NCI-H1694 treated with DMSO at 0.1 percent for 48 hours (cell line): ENCODE measurements at places on chromosomes 12 and 14.

GRCh38 chr12:68281322-68282077 is 28.1 kb upstream of the IL22 start:
- no peak for DNase-seq

- DNase-seq: no peak
These were observed 75.5 kb downstream of the TMEM116 start for GRCh38 chr12:111937429-111937828.

GRCh38 chr12:98513379-98514322 is 1.7 kb upstream of the TMPO start:
- no peak for DNase-seq

GRCh38 chr12:108390495-108391203 is 51.5 kb upstream of the CMKLR1 start:
- peak; percentile 12 for DNase-seq

DNA sequence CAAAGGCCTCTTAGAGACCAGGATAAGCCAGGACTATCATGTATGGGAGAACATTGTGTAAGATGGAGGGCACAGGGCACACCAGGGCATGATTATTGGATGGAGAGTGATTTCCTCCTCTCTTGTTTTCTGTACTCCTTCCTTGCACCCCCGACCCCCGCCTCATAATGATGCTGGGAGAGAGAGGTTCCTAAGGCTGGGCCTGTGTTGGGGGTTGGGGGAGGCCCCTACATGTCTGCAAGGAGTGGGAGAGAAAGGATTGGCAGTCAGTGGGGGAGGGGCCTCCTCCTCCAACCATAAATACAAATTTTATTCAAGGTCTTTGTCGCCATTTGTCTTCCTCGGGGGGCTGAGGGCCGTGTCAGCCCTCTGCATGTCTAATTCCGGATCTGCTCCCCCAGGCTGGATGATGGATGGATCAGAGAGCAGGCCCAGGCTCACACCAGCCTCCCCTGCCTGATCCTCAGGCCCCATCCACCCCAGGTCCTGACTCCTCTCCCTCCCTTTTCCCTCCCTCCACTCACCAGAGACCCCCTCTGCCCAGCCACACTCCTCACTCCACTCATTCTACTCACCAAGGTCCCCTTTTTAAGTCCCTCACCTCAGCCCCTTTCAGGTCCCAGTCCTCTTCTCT is 2.0 kb upstream of the C1QL4 start:
- DNase-seq: no peak

DNA sequence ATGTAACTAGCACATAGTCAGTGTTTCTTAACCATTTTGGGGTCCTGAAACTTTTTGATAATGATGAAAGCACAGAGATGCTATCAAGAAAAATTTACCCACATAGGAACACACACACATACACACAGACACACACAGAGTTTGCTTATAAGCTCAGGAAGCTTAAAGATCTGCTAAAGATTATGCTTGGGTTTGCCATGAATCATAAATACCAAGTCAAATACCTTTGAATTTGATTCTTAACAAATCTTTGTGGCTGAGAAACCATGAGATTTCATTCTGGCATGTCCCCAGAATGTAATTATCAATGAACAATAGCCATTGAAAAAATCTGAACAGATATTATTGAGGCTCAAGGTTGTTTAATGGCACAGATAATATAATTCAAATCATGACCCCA is 89.2 kb downstream of the NTS start:
- no peak for DNase-seq

DNA sequence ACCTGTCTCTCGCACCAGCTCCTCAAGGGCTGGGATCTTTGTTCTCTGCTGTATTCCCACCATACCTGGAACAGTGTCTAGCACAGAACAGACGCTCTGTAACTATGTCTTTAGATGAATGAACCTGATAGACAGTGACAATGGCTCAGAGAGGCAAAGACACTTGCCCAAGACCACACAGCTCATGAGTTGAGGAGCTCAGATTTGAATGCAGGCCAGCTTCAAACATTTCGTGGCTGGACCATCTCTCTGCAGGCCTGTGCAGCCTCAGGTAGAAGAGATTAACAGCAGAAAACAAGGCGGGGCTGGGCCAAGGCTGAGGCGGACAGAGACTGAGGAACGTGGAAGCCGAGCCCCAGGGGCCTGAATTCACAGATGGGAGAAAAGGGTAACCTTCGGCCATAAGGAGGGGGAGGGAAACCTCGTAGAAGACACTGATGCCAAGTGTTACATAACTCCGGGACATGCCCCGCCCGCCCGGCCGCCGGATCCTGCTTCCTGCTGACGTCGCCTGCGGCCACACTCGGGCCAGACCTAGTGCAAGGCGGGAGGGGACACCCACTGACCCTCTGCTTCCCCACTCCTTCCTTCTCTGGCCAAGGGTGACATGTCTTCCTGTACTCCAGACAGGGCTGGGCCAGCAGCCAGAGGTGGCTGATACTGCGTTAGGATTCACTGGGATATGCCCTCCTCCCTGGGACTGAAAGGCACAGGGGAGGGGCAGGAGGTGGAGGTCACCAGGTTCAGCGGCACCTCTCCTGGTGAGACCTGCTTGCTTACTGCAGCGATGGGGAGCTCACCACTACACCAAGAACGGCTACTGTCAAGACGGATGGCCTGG is 86.8 kb downstream of the RFLNA start:
- DNase-seq: no peak

- no peak for DNase-seq
These were observed 253.7 kb downstream of the MSRB3 start for GRCh38 chr12:65532162-65532561.

- DNase-seq: no peak
These were observed 14.9 kb downstream of the LEMD3 start for GRCh38 chr12:65184176-65184857.

DNA sequence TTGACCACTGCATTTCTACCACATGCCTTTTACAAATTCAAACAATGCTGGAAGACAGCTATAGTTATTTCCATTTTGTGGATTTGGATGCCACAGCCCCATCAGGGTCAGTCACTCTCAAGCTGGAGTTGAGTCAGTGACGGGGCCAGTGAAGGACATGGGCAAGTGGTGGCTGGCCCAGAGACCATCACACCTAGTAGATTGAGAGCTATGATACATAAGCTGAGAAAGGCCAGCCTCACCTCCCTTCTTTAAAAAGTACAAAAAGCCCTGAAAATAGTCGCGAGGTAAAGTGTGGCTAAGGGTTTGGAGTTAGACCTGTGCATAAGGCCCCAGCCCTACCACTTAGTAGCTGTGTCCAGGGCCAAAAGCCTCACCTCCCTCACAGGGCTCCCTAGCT is 4.1 kb downstream of the KCTD10 start:
- DNase-seq: no peak

DNA sequence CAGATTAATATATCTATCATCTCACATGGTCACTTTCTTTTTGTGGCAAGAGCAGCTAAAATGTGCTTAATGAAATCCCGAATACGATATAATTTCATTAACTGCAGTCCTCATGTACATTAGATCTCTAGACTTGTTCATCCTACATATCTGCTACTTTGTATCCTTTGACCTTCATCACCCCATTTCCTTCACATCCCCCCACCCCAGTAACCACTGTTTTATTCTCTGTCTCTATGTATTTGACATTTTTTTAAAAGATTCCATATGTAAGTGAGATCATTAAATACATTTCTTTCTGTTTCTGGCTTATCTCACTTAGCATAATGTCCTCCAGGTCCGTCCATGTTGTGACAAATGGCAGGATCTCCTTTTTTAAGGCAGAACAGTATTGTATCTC is 23.0 kb upstream of the ST8SIA1 start:
- DNase-seq: no peak

GRCh38 chr14:50531595-50532501 is 521 bp downstream of the MAP4K5 start:
- peak; percentile 38 for DNase-seq

GRCh38 chr14:100423317-100424010 is 100.3 kb downstream of the SLC25A47 start:
- no peak for DNase-seq

GRCh38 chr14:100778951-100779690 is 46.8 kb upstream of the MEG3 start:
- DNase-seq: no peak

- no peak for DNase-seq
These were observed 208.5 kb downstream of the FOXG1 start for GRCh38 chr14:28975084-28975483.

- no peak for DNase-seq
These were observed 16.2 kb downstream of the KIF21A start for GRCh38 chr12:39426636-39427240.

- no peak for DNase-seq
These were observed 44.3 kb downstream of the TMTC1 start for GRCh38 chr12:29739279-29739991.

- no peak for DNase-seq
These were observed 295.0 kb downstream of the GPHN start for GRCh38 chr14:66802962-66803361.

- DNase-seq: no peak
These were observed 413 bp upstream of the TUBA1C start for GRCh38 chr12:49264466-49264872.

- DNase-seq: no peak
These were observed at the start of gene HOXC9 for GRCh38 chr12:54000116-54001114. TSS of gene HOXC9 (plus strand) at chr12:54000161. CDS start at chr12:54000189, 28 bp downstream.

DNA sequence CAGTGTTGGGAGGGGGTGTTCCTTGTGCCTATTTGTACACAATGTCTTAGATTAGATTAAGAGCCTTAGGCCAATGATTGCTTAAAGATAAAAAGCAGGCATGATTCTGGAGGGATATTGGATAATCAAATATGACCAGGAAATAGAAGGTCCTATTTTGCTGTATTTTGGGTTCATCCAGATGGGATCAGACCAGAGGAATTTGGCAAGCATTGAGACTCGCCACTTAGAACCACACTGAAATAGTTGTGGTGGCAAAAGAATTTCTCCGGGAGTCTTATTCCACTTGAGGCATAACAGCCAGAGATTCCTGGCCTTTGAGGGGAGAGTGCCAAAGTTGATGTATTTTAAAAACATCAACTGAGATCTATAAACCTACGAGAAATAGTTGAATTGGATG is 327.2 kb downstream of the RAD51B start:
- no peak for DNase-seq

- no peak for DNase-seq
These were observed 6.1 kb upstream of the PSMA3 start for GRCh38 chr14:58238252-58239243.

- no peak for DNase-seq
These were observed 40.1 kb upstream of the DUSP6 start for GRCh38 chr12:89392391-89392790.

- DNase-seq: no peak
These were observed 24.6 kb upstream of the ERGIC2 start for GRCh38 chr12:29405561-29405960.

DNA sequence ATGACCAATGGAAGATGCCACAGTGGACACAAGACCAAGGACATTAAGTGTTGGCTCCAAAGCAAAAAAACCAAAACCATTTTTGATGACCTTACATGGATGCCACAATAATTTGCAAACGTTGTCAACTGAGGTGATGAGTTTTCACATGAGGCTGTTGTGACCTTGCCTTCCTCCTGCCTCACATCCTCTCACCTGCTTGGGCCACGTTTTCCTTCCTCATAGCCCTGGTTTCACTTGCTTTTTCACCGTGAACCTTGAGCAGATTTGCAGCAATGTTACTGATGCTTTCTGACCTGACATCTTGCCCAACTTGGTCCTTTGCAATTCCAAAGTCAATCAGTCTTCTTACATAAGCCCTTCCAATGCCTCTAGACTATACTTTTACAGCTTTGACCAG is 3.7 kb downstream of the KRT6B start:
- DNase-seq: no peak

DNA sequence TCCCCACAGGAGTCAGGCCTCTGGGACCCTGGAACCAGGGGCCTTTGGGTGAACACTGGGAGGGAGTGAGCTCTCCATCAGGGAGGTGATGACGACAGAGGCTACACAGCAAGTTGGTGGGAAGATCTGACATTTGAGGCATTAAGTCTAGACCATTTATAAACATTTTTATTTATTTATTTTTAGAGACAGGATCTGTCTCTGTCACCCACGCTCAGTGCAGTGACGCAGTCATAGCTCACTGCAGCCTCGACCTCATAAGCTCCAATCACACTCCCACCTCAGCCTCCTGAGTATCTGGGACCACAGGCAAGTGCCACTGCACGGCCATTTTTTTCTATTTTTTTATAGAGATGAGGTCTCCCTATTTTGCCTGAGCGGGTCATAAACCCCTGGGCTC is 53.6 kb downstream of the TEAD4 start:
- no peak for DNase-seq
